NCI-H69 (cell line): ENCODE measurements at places on chromosomes 1 and 21.

- no peak for DNase-seq
Observed at GRCh38 chr21:37667380-37667779, 248.9 kb downstream of the KCNJ6 start.

GRCh38 chr1:230317823-230318819 is 108.0 kb downstream of the PGBD5 start:
- DNase-seq: peak; percentile 12

DNA sequence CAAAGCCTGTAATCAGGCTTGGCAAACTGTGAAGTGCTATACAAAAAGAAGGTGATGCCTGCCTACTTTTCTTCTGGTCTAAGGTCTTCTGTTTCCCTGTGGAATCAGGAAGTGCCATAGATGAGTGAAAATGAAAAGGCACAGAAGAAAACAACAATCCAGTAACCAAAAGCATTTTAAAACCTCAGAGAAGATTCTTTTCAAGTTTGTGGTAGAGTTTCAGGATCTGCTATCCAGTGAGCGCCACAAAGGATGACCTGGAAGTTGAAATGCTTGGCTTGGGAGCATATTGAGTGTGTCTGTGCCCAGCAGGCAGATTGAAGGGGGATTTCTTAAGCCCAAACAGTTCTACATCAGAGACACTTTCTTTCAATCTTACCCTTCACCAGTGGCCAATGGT is 272.2 kb downstream of the PAPPA2 start:
- DNase-seq: no peak

- peak; percentile 99 for DNase-seq
Observed at GRCh38 chr1:205495237-205495823, 9.1 kb upstream of the CDK18 start.

- DNase-seq: no peak
Observed at GRCh38 chr1:65418522-65419185, 1.8 kb upstream of the LEPR start.

DNA sequence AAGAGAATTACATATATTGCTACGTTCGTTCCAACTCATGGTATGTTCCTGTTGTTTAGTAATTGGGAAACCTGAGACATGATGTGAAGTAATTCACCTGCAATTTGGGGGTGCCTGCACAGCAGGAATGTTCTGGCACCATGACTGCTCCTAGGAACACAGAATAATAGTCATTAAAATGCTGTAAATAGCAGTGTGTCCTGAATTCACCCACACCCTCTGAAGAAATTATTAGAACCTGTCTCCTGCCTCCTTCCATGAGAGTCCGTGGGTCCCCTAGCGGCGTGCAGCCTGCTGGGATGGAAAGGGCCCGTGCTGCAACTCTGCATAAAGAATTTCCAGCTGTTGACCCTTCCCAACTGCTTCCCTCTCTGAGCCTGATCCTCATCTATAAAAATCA is 143.1 kb downstream of the PCBP3 start:
- no peak for DNase-seq

GRCh38 chr21:35197992-35198431 is 148.9 kb upstream of the RUNX1 start:
- DNase-seq: no peak

GRCh38 chr1:181016563-181016962 is 6.1 kb downstream of the STX6 start:
- DNase-seq: no peak

GRCh38 chr1:17655922-17656321 is 99.2 kb upstream of the ACTL8 start:
- DNase-seq: no peak

- DNase-seq: no peak
Observed at GRCh38 chr1:8384088-8384487, 66.2 kb downstream of the SLC45A1 start.

DNA sequence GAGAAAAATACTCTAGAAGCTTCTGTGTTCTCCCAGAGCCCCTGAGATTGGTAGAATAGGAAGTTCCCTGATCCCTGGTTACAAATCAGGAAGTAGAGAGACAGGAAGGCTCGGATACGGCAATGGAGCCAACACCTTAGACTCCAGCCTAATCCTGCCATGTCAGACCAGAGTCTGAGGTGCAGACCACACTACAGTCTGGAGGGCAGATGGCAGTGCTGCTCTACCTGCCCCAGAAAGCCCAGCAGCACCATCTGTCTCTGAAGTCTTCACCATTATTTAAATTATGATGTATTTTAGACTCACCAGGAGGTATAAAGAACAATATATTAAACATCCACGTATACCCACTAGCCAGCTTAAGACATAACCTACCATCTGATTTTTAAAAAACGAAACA is 93.0 kb downstream of the MTR start:
- DNase-seq: peak; percentile 48

GRCh38 chr21:42145569-42146272 is 73.2 kb upstream of the ABCG1 start:
- DNase-seq: peak; percentile 81

DNA sequence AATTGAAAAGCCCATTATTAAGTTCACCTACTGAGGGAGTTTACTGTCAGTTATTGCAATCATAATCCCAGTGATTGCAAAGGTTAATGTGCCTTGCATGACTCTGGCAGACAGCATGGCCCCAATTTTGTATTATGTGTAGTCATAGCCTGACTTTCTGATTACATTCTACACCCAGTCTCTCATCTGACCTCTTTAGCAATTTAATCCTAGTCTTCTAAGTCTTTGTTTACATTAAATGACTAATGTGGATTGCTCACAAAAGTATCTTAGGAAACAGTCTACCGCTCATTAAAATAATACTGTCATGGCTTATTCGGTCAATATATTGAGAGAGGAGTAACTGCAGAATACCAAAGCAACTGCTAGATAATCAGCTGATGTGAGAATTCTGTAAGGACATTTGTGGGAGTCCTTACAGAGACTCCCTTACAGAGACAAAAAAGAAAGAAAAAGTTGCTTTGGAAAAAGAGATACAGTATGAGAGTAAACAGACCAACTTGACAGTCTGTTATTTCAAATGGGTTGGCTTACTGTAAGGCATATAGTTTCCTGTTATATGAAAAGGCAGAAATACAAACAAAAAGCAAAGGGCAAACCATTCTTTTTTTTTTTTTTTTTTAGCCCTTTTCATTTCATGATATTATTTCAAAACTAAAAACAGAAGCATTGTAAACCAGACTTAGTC is 42.8 kb downstream of the SMG7 start:
- peak; percentile 98 for DNase-seq

GRCh38 chr1:66396212-66396890 is 137.6 kb upstream of the SGIP1 start:
- no peak for DNase-seq

DNA sequence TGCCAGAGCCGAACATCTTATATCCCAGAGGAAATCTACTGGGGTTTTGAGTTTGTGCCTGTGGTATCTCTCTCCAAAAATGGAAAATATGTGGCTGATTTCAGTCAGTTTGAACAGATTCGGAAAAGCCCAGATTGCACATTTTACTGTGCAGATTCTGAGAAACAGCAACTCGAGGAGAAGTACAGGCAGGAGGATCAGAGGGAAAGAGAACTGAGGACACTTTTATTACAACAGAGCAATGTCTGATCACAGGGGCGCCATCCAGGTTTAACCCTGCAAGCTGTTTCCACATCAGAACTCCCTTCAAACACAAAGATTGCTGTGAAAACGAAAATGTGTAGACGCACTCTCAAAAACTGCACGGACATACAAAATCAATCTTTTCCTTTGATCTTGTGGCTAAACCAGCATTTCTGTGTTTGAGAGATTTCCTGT is 43.4 kb downstream of the KCNJ15 start:
- no peak for DNase-seq

DNA sequence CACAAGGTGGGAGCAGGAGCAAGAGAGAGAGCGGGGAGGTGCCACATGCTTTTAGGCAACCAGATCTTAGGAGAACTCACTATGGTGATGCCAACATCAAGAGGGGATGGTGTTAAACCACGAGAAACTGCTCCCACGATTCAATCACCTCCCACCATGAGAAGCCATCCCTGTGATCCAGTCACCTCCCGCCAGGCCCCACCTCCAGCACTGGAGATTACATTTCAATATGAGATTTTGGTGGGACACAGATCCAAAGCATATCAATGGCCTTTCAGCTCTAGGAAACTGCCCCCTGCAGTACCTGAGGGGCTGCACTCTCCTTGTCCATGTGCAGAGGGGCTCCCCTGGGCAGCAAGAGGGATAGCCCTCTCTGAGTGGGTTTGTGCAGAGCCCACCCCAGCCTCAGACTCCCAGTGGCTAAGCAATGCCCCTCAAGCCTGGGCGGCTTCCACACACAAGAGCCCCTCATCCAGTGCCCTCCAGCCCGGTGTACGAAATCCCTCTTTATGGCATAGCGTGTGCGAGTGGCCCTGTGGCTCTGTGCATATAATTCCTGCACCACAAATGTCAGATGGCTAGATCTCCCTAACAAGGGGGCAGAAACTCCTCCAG is 15.5 kb upstream of the PRDM16 start:
- DNase-seq: no peak

- no peak for DNase-seq
Observed at GRCh38 chr1:225923381-225923691, 714 bp downstream of the PYCR2 start.

DNA sequence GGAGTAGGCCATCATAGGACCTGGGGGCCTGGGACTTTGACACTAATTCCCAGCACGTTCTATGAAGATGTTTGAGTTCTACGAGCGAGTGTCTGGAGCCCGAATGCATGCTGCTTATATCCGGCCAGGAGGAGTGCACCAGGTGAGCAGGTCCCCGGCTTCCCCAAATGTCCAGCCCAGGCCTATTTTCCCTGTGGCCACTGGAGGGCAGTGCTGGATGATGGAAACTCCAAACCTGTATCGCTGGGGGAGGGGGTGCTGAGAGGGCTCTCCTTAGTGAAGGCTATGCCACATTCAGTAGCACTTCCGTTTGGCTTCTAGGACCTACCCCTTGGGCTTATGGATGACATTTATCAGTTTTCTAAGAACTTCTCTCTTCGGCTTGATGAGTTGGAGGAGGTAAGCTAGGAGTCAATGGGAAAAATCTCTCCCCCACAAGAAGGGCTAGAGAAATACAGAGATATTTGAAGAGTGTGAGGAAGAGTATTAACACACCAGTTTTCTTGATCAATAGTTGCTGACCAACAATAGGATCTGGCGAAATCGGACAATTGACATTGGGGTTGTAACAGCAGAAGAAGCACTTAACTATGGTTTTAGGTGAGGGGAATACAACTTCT is 5.2 kb upstream of the FCER1G start:
- peak; percentile 82 for DNase-seq

GRCh38 chr1:70840260-70840953 is 207.2 kb downstream of the PTGER3 start:
- DNase-seq: peak; percentile 31

DNA sequence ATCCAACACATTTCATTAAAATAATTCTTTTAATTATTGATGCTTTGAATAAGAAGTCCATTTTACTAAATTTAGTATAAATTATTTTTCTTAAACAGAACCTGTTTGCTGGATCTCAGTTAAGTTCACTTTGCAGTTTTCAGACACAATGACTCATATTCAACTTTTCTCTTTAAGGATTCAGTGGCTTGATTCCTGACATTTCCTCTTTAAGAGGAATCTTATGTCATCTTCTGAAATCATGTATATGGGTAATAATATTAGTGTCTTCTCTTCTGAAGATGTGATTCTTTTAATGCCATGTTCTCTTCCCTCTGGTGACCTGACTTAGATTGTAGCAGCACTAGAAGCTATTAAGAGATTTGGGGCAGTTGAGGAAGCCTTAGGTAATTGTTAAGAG is 12.6 kb downstream of the CREG1 start:
- DNase-seq: no peak

- DNase-seq: no peak
Observed at GRCh38 chr21:29053011-29053553, 20.4 kb downstream of the CCT8 start.

GRCh38 chr1:93743465-93743864 is 61.8 kb upstream of the BCAR3 start:
- peak; percentile 23 for DNase-seq

- no peak for DNase-seq
Observed at GRCh38 chr1:59089922-59090457, 206.9 kb upstream of the FGGY start.

DNA sequence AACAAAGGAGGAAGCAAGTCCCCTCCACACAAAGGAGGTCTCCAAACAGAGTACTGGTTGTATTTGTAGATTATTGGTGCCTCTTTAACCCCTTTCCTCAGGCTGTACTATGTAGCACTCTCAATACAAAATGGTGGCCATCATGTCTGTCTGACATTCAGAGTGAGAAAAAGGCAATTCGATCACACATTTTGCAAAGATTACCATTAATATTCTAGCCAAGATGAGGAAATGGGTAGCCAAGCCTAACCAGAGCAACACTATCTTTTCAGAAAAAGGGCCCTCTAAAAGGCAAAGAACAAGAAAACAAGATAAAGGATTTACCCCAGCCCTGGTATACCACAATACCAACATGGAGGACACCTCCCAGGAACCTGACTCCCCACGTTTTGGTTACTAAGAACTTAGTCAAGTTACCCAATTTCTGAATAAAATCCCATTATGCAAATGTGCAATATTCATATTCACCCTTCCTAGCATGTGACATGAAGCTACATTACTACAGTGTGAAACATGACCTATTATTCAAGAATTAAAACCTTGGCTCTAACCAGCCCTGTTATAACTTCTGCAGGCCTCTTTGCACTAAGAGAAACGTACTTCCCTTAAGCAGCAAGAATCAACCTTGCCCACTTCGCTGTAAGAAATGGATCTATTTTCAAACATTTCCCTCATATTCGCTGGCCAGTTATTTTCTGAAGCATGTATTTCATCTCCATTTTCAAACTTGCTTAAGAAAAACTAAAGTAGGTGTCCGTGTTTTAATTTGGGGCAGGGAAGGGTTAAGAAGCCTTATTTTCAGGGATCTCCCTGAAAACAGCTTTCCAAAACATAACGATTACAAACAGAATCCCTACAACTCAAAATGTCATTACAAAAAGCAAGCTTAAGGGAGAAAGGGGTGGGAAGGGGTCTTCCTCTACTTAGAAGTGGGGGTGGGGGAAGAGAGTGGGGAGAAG is 2.1 kb downstream of the KDM5B start:
- no peak for DNase-seq

GRCh38 chr1:109425391-109426280 is 612 bp downstream of the PSMA5 start:
- peak; percentile 48 for DNase-seq

GRCh38 chr1:184757406-184757805 is 2.7 kb upstream of the EDEM3 start:
- no peak for DNase-seq

- peak; percentile 49 for DNase-seq
Observed at GRCh38 chr1:19412654-19413053, 72.7 kb downstream of the CAPZB start.

GRCh38 chr1:33400153-33400911 is 30.6 kb downstream of the PHC2 start:
- no peak for DNase-seq

DNA sequence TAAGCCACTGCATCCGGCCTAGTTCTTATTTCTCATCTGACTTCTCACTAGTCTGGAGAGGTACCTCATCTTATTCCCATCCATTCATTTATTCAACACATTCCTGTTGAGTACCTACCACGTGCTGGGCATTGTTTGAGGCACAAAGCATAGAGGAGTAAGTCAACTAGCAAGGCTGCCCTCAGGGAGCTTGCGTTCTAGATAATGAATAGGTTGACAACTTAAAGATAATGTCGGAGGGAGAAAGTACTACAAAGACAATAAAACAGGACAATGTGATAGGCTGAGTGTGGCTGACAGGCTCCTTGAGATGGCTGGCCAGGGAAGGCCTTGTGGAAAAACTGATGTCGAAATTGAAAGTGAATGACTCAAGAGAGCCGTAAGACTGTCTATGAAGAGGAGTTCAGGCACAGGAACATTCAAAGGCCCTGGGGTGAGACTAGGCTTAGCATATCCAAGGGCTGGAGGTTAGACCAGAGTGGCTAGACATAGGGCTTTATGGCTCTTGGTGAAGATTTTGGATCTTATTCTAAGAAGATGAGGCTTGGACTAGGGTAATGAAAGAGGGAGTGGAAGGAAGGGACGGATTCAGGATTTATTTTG is 18.3 kb downstream of the SPATA21 start:
- DNase-seq: no peak
